ENCODE measurements at places on chromosomes 7 and 10.

GRCh38 chr7:152481082-152481481 lies 45.3 kb upstream of the KMT2C start:
- DNase-seq, result no peak

DNA sequence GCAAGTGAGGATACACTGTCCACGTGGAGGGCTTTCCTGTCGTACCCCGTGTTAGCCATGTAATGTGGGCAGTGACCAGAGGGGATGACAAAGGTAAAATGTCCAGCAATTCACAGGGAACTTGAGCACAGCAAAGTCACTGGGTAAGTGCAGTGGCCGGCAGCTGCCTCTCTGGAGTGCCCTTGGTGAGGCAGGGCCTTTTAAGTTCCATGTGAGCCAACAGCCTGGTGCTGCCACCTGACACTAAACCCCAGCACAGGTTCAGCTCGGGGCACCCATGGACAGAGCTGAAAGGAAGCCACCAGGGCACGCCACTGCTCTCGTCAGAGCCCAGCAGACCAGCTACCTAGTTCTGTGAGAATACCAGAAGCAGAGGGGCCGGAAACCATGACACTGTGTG lies 168.3 kb downstream of the PRKAG2 start:
- DNase-seq, result no peak

DNA sequence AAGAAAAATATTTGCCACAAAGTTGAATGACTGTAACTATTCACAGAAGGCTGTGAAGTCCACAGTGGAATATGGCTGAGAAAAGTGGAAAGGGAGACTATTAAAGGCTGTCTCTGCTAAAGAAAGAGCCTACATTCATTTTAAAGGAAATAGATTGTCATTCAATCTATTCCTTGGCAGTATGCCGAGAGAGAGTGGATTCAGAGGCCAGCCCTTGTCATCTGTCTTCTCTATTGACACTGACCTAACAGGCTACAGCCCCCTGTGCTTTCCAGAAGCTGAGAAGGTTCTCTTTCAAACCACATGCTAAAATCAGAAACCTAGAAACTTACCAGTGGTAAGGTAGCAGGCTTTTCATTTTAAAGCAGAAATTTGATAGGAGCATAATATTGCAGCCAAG lies 12.1 kb downstream of the ODAD2 start:
- DNase-seq, result no peak

DNA sequence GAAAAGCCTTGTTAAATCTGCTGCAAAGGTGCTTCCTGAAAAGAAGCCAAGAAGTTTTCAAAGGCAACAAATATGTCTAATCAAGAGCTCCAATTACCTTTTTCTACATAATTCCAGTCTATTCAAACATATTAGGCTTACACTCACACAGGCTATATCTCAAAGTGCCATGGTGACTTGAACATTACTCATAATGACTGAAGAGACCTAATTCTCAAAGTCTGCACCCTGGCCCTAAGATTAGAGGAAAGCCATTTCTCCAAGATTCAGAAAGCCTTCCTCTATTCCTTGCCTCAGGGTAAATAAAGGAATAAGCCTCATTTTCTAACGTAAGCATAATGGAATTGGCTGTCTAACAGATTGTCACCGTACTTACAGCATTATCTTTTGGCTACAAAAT lies 78.3 kb upstream of the THSD7A start:
- DNase-seq, result peak; percentile 85

GRCh38 chr7:158527495-158527894 lies 60.1 kb downstream of the PTPRN2 start:
- no peak for DNase-seq

DNA sequence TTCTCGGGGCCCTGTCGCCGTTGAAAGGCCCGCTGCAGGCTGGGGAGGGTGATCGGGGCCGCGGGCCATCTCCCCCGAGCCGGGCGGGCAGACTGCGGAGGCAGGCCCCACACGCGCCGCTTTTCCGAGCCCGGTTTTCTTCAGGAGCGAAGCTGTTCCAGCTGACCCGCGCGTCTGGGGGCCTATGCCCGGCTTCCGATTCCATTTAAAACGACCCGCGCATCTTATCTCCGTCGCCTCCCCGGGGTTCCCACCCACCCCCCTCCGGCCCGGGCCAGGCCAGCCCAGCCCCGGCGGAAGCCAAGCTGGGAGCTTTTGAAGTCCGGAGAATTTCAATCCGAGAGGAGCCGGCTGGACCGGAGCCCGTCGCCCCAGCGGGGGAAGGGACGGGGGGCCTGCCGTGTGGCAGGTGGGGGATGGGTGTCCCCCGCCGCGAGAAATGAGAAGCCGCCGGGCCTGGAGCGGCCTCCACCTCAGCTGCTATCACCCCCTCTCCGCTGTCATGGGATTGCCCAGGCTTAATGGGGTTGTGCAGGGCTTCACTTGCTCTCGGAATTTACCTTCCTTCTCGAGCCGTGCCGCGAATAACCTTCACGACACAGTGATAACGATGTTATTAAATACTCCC lies 3.1 kb upstream of the EVX1 start:
- no peak for DNase-seq

DNA sequence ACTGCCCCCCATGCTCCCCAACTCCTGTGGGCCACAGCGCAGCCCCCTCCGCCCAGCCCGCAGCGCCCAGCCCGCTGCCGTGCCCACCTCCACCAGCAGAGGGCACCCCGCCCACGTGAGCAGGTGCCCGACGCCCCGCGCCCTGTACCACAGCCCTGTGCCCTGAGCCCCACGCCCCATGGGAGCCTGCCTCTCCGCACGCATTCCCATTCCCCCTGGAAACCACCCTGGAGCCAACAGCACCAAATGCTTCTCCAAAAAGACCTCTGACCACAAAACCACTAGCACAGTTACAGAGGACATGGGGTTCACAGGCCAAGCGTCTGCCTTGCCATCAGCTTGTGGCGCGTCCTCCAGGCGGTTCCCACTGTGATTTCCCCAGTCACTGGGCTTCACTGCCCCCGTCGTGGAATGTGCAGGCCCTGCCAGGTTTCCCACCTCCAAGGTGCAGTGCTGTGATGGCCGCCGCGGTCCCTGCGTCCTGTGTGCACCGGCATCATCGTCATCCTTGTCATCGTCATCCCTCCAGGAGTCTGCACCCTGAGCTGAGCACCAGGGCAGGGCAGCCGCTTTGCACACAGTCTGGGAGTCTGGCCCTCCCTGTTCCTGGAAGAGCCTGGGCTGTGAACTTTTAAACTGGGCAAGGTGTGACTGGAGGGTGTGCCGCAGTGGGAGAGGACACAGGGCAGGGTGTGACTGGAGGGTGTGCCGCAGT lies 61.7 kb downstream of the PWWP2B start:
- DNase-seq, result peak; percentile 52

DNA sequence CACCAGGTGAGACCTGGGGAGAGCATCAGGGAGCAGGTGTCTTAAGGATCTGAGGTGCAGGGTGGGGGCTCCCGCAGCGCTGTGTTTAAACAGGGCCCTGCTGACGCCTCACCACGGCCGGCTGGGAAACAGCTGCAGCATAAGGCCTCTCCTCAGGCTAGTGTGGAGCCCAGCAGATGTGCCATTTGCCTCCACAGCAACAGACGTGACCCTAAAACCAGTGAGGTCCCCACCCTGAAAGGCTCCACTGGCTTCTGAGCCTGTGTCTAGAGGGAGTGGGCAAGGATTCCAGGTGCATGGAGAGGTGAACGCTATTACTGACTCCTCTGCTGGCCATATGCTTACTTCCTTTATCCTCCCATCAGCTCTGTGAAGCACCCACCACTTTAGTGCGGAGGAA lies 47.8 kb downstream of the SYPL1 start:
- no peak for DNase-seq

- peak; percentile 55 for DNase-seq
Measured at GRCh38 chr7:101542527-101543241, 86.4 kb downstream of the MYL10 start.

DNA sequence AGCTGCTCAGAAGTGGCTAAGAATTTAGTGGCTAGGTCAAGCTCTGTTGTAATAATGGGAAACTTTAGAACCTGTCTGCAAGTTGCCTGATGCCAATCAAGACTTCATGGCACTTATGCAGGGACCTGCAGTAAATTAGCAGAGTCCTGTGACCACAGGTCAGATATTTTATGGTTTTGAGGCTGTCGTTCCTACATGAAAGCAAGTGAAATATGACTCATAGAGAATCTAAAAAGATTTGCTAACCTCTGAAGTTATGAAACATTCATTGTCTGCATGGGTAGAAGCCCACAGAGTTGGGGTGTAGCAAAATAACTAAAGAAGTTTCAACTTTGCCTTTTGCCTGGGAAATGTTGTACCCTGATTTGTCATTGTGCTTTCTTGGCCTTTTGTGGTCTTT lies 32.3 kb downstream of the SLC39A12 start:
- DNase-seq, result peak; percentile 85

DNA sequence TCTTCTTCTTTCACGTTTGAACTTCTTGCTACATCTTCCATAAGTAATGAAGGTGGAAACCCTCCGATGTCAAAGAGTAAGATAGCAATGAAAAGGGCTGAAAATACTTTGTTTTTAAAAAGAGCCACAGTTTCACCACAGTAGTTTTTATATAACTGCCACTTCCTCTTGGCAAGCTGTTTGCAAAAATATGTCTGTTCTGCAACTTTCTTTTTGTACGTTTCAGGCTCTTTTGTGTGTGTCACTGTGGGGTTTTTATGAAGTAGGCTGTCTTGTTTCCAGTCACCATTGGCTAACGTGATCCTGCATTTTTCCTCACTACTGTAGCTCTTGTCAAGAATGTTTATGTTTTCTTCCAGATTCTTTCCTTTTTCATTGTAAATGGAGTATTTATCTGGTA lies 55.6 kb downstream of the SLC16A9 start:
- no peak for DNase-seq

GRCh38 chr7:107009846-107010203 lies 34.7 kb upstream of the PRKAR2B start:
- DNase-seq, result no peak

- DNase-seq, result peak; percentile 29
Measured at GRCh38 chr7:78472519-78472918, 673.9 kb downstream of the PHTF2 start.

- DNase-seq, result no peak
Measured at GRCh38 chr10:93576888-93577287, 10.4 kb downstream of the FFAR4 start.

GRCh38 chr10:28777911-28778310 lies 100.6 kb downstream of the BAMBI start:
- peak; percentile 4 for DNase-seq

DNA sequence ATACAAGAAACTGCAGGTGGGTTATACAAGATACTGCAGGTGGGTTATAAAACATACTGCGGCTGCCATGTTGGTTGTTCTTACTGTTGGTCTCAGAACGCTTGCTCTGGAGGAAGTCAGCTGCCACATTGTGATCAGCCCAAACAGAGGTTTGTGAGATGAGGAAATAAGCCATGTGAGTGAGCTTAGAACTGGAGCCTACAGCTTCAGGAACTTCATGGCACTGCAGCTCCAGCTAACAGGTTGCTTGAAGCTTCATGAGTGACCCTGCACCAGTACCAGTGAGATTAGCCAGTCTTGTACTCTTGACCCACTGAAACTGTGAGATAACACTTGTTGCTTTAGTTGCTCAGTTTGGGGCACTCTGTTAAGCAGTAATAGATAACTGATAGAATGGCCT lies 74.5 kb upstream of the PRKCQ start:
- no peak for DNase-seq

DNA sequence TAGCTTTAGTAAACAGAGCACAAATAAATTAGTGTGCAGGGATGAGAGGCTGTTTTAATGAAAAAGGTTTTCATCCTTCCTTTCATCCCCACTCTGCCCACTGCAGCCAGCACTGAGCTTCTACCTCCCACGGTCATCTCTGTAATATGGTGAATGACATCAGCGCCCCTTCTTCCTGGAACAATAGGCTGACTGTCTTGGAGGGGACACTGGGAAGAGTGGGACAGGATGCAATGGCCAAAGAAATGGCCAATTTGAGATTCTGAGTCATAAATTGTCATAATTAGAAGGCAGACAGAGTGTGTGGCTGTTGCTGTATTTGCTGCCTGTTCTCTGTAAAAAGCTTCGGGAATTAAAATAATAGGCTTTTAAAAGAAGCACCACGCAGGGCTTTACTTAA lies 126.7 kb upstream of the CALN1 start:
- peak; percentile 34 for DNase-seq

- no peak for DNase-seq
Measured at GRCh38 chr7:117531595-117532244, 51.9 kb downstream of the CFTR start.

DNA sequence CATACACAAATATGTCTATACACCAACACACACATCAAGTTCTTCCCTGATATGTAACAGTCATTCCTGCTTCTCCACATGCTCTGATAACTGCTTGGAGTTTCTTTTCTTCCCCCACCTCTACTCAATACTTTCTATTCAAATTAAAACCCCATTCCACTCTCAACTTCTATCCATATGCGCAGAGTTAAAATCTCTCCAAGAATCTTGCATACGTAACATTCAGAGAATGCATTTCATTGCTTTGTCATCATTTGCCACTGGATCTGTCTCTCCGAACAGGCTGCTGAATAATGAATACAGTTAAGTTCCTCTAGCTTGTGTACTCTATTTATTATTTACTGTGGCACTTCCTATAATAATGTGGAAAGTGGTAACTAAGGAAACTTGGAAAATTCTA lies 68.8 kb downstream of the DGKB start:
- no peak for DNase-seq

DNA sequence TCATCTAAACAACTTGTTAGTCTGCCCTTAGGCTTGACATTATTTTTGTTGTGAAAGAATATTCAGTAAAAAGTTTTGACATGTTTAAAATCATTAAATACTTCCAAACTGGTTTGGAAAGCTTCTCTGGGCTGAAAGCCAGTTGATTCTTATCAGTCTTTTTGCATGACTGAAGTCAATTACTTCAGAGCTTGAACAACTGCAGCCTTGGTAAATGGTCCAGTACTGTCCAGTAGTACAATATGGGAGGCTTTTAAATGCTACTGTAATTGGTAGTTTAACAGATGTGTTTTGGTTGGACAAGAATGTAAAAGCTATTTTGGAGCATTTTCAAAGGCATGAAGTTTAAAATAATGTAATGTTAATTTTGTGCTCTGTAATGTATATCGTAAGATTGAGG lies 103.4 kb downstream of the SDK1 start:
- DNase-seq, result peak; percentile 72

GRCh38 chr7:101792051-101792681 lies 25.3 kb upstream of the CUX1 start:
- peak; percentile 88 for DNase-seq

DNA sequence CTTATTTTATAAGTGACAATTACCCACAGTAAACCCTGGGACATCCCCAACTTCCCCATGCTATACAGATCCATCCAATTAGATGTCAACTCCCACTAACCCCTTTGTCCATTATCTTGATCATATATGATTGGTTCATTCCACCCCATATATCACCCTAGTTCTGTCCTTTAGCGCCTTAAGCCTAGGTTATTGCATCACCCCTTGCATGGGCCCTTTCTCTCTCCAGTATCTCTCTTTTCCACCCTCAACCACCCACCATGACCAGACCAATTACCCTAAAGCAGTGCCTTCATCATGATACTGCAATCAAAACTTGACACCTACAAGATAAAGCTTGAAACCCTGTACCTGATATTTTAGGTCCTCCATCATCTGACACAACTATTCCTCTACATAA lies 37.9 kb upstream of the GATAD1 start:
- DNase-seq, result no peak

Data from M059J (cell line).